ENCODE measurements at places on chromosomes 7 and 10. TPM values are rescaled to one million over a fixed set of nuclear protein-coding genes. Genes with fewer than 3 reads are reported as not detected.
A peak's percentile ranks its signal among the peaks of the same experiment; 100 is the strongest.

DNA sequence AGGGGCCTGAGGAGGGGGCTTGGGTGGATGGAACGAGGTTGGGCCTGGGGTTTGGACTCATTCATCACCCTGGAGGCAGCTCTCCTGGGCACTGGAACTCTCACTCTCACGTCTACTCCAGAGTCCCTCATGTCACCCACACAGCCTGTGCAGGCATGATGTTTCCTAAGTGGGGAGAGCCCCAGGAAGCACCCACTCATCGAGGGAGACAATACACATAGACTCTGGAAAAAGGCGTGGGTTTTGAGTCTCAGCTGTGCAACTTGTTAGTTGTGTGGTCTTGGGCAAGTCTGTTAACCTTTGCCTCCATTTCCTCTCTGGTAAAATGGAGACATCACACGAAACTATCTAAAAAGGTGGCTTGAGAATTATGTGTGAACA, 25.9 kb upstream of the RBM20 start:
- ATAC-seq, result no peak

- no peak for ATAC-seq
These were observed 15.3 kb downstream of the GPER1 start for GRCh38 chr7:1103009-1103788.

GRCh38 chr7:107446988-107447387, 22.9 kb upstream of the GPR22 start:
- ATAC-seq, result peak; percentile 54

GRCh38 chr10:131402771-131403650, 91.5 kb upstream of the TCERG1L start:
- ATAC-seq, result peak; percentile 32

GRCh38 chr7:92006046-92006445, 65.4 kb downstream of the AKAP9 start:
- no peak for ATAC-seq

Gene IL6
- not detected for total RNA-seq

DNA sequence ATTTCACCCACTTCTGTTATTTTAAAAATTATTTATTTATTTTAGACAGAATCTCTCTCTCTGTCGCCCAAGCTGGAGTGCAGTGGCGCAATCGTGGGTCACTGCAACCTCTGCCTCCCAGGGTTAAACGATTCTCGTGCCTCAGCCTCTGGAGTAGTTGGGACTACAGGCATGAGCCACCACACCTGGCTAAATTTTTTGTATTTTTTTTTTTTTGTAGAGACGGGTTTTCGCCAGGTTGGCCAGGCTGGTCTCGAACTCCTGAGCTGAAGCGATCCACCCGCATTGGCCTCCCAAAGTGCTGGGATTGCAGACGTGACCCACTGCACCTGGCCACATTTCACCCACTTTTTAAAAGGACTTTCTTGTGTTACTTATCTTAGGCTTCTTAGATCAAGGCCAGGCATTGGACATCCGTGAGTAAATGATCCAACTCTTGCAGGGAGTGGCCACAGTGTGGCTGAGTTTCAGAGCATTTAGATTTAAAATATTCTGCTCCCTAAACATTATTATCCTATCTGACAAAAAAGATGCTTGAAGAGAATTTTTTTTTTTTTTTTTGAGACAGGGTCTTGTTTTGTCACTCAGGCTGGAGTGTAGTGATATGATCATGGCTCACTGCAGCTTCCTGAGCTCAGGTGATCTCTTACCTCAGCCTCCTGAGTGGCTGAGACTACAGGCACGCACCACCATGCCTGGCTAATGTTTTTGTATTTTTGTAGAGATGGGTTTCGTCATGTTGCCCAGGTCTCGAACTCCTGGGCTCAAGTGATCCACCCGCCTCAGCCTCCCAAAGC, 14.4 kb downstream of the SNX10 start:
- no peak for ATAC-seq

DNA sequence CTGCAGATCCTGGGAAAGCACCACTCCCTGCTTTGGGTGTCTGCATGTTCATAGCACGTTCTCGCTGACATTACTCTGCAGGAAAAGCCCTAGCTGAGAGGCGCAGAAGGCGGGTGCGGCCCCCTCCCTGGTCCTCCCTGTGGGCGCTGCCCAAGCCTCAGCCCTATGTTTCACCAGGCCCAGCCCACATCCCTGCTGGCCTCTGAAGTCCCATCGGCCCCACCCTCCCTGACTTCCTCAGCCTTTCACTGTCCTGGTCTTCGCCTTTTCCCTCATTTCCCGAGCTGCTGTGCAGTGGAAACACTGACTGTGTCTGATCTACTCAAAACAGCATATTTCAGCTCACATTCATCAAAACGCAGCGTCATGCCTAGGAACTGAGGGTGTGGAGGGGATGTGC, 36.3 kb upstream of the DIP2C start:
- no peak for ATAC-seq

Data from esophagus mucosa (tissue), 1 donor.